ENCODE measurements at places on chromosomes 2 and 18. TPM values are rescaled to one million over a fixed set of nuclear protein-coding genes. Genes with fewer than 3 reads are reported as not detected.

GRCh38 chr2:218008060-218009040 lies 5.6 kb upstream of the TNS1 start:
- DNase-seq = no peak

DNA sequence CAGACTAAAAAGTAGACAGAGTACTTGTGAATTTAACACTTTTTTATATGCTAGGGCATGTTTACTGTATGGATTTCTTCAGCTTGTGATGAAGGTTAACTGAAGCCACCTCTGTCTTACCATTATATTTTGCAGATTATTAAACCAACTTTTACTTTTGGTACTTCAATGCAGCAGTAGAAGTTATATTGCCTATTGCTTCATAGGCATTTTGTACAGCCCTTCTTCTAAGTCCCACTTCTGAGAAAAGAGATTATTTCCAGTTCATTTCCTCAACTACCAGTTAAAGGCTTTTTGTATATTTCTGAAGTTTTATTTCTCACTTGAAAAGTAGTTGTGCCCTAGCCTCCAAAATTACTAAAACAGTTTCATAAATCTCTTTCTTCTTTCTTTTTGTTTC lies 256.4 kb upstream of the FBXO11 start:
- DNase-seq = no peak

- no peak for DNase-seq
These were observed 6.5 kb downstream of the TANK start for GRCh38 chr2:161166538-161167409.

- DNase-seq = no peak
These were observed 767.0 kb downstream of the SLC4A3 start for GRCh38 chr2:220394433-220394832.

- DNase-seq = no peak
These were observed 864 bp downstream of the KLHL29 start for GRCh38 chr2:23385748-23386338.

Gene SIX3
- total RNA-seq = not detected

Gene PSMA8
- not detected for total RNA-seq

GRCh38 chr2:235095569-235095968 lies 143.8 kb downstream of the SH3BP4 start:
- no peak for DNase-seq

Gene CCDC148
- not detected for total RNA-seq

Gene MARCO
- total RNA-seq = not detected

DNA sequence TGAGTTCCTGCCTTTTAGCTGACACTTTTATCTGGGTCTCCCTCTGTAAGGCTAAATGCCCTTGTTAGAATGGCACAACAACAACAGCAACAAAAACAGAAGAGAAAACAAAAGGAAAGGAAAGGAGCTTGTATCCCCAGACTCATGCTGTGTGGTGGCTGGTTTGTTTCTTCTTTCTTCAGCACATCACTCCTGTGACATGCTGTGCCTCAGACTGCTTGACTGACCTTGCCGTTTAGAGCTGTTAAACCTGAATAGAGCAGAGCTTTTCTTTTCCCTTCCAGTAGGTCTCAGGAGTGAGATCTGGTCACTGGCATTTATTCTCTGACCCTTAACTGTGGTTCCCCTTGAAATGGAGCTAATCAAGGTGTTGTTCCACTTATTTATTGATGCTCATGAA lies 18.9 kb downstream of the GALNT13 start:
- no peak for DNase-seq

DNA sequence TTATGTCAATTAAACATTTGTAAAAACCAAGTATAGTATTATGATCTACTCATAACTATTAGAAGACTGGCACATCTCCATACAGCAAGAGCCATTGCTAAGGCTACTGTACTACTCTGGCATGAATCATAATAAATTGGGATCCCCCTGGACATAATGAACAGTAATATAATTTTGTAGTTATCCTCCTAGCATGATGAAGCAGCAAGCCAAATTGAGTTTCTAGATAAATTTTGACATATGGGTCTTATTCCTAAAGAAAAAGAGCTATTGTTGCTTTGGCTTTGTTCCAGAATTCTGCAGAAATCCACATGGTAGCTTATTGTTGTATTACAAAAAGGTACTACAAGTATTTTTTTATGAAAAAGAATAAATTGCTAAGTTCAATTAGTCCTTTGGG lies 204.3 kb downstream of the CAMKMT start:
- DNase-seq = no peak

Gene GPC1
- 0.87 TPM for total RNA-seq

Gene PFN4
- total RNA-seq = 2.1 TPM

DNA sequence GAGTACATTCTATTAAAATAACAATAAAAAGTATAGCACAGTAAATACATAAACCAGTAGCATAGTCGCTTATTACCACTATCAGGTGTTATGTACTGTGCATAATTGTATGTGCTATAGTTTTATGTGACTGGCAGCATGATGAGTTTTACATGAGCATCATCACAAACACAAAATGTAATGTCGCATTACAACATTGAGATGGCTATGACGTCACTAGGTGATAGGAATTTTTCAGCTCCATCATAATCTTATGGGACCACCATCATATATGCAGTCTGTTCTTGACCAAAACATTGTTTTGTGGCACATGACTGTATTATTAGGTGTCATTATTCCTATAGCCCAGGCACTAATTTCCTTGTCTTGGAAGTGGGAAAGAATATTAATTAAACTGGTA lies 48.6 kb downstream of the ZDBF2 start:
- no peak for DNase-seq

Gene ONECUT2
- not detected for total RNA-seq

DNA sequence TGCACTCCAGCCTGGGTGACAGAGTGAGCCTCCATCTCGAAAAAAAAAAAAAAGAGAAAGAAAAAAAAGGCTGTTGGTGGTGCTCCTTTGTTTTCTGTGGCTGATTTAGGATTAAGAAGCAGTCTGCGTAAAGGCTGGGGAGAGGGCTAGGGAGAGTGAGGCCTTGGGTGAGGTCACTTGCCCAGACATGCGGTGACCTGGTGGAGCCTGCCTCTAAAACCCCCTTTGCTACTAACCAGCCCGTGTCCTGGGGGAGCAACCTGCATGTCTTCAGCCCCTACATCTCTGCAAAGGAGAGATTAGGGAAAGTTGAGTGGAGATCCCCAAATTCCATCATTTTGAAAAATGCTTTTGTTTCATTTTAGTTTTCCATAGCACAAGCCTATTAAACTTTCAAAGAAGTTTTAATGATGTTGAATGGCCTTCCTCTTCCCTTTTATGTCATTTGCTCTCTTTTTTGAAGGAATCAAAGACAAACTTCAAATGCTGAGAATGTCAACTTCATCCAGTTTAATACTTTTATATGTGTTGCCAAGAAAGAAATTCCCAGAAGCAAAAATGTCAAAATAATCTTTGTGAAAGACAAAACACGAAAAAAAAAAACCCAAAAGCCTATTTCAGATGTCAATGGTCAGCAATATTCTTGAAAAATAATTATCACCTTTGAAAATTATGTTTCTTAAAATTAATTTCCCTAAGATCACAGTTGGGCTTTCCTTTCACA lies 38.9 kb upstream of the RALBP1 start:
- DNase-seq = no peak

DNA sequence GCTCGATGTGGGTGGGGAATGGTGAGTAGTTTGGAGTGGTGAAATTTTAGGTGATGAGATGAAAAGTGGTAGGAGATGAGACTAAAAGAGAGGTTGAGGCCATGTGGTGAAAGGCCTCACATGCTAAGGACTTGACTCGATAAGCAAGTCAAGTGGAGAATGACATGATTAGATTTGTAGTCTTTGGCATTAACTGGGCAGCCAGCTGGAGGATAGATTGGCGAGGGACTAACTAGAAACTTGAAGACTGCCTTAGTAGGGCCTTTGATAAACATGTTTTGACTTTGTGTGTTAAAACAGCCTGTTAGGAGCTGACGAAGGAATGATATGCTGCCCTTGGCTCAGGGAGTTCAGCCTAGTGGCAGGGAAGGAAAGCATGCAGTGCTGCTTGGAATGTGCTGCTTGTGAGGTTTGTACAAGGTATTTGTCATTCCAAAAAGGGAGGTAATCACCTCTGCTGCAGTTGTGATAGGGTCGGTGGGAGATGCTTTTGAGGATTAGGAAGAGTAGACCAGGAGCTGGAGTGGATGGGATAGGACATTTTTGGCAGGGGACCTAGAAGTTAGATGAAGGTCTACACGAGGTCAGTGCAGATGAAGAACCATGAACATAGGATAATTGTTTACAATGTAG lies 22.0 kb downstream of the PHLPP1 start:
- DNase-seq = no peak

Gene FRZB
- not detected for total RNA-seq

GRCh38 chr2:71567625-71568024 lies 114.3 kb downstream of the DYSF start:
- no peak for DNase-seq

Gene POTEI
- total RNA-seq = 0.87 TPM

GRCh38 chr2:241931976-241932898 lies 62.7 kb downstream of the RTP5 start:
- DNase-seq = no peak

DNA sequence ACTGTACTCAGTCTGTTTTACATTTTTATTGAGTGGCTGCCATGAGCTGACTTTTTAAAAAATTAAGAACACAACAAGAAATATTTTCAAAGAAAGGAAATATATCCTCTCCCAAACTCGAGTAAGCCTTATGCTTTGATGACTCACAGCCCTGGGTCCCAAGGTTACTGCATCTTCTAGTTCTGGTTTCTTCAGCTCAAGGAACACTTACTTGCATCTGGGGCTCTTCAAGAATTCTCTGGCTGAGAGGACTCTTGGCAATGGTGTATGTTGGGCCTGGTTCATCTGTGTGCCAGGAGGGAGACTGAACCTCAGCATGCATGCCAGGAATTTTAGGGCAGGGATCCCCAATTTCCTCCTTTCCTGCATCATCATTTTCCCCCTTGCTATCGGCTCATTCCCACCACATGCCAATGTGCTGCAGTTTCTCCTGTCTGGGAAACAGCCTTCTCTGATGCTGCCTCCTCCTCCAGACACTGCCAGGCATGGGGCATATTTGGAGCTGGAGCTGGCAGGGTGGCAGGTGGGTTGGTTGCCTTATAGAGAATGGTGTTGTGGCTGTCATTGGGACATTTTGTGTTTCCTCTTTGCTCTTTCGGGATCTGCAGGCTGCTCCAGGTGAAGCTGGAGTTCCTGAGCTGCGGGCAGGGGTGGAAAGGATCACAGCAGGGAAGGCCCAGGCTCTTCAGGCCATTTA lies 192.2 kb upstream of the HS6ST1 start:
- DNase-seq = no peak

Gene SALL3
- total RNA-seq = not detected

DNA sequence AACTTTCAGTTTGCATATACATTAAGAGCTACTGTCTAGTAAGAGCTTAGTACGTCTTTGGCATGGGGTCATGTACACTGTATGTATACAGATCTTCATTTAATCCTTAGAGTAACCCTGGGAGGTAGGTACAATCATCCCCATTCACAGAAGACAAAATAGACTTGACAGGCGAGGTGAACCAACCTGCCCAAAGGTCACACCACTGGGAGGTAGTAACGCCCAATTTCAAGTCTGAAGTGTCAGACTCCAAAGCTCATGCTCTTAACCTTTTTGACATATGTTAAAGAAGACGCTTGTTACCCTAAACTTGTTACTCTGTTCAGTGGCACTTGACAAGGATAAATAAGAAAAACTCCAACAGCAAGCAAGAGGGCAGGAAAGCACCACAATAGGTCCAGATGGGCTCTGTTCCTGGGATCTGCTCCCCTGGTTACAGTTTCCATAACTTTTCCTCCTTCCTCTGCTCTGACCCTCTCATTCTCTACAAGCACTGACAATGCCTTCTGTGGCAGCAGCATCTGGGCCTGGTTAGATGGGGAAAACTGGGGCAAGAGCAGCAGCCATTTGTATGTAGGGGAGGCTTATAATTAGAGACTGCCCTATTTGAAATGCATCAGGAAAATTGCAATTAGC lies 64.7 kb upstream of the SERTAD2 start:
- no peak for DNase-seq

DNA sequence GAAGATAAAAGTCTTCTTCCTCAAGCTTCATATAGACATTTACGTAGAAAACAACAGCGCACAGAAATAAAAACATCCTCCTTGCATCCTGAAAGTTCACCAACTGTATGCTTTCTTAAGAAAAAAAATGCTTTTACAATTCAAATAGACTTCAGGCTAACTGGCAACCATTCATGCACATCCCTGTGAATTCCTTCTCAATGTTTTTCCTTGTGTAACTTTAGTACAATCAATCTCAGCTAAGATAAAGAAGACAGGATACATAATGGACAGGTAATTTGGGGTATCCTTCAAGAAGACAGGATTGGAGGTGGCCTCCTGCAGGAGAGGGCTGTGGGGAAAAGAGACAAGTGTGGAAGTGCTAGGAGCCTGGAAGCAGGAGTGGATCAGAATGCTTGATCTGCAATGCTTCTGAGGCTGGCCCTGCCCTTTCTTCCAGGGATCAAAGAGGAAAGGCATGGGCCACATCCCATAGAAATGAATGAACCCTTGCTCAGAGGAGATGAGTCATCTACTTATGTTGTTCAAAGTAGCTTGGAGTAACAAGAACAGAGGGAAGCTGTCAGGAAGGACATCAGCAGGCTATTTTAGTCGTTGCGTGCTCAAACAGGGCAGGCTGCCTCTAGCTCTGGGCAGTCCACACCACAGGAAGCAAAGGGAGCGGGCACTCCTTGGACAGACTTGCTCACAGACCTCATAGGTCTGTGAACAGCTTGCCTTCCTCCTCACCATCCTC lies 126.6 kb downstream of the TMEM131 start:
- no peak for DNase-seq

DNA sequence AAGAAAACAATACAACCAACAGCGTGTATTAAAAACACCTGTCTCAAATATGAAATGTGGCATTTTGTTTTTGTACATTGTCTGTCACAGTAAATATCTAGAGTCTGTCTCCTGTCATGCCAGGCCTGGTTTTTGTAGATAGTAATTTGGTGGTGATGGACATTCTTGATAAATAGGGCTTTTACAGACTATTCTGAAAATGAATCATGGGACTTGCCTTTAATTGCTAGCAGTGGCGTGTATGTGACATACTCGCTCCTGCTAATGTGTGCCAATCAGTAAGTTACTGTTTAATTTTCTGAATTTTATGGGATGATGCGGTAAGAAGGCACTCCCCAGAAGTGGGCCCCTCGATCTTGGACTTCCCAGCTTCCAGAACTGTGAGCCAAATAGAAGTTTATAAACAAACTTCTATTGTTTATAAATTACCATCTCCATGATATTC lies 83.7 kb downstream of the TANC1 start:
- no peak for DNase-seq

GRCh38 chr18:51654488-51655326 lies 457.2 kb upstream of the MEX3C start:
- DNase-seq = no peak

DNA sequence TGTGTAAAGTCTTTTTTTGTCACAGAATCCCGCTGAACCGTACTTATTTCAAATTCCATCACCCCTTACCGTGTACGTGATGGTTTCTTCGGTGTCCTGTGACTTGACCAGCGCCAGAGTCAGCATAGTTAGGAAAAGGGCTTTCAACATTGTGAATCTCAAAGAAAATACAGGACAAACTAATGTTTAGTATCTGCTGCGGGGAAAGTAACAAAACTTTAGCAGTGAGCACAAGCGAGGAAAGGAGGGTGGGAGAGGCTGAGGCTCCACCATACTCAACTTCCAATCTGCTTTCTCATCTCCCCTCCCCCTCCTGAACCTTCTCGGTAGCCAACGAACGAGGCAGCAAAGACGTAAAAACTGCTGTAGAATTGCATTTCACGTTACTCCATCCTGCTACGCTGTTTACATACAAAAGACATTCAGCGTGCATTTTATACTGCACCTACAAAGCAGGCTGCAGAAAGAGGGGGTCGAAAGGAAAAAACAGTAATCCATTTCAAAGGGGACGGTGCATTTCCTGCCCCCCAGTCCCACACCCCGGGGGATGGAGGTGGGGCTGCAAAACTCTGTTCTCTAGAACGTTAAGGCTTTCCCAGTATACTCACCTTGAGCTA lies 1.2 kb downstream of the EFEMP1 start:
- no peak for DNase-seq

Measured in Karpas-422 (cell line).